ENCODE measurements at places on chromosomes 1 and 21. TPM values are rescaled to one million over a fixed set of nuclear protein-coding genes. Genes with fewer than 3 reads are reported as not detected.

DNA sequence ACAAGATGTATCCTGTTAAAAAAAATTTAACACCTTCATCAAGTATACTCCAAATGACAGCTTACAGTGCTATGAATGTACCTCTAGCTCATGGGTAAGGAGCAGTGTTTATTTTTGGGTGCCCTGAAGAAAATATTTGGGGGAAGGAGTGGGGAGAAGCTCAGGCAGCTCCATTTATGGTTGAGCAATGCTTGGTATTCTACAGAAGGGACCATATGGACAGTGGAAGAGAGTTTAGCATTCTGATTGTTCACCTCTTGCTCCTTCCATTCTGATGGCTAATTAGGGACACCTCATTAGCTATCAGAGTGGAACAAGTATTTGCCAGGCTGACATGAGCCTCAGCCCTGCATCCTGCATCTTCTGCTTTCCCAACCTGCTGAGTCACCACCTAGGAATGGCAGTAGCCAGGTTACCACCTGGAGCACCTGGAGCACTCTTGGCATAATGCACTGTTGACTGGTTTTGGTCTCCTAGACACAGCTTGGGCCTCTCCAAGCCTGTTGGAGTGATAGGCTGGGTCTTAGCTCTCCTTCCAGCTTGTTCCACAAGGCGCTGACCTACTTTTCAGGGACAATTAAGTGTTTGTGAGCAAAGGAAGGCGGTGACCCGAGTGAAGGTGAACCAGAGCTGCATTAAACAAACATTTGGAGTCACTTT is 62.0 kb upstream of the MACF1 start:
- no peaks in the 10 kb centered on the region for H3K27me3 ChIP-seq
- no peak overlapping the region for H3K27ac ChIP-seq
- H3K36me3 ChIP-seq = no peaks in the 10 kb centered on the region
- no peaks in the 10 kb centered on the region for H3K4me1 ChIP-seq
- DNase-seq = no peak

DNA sequence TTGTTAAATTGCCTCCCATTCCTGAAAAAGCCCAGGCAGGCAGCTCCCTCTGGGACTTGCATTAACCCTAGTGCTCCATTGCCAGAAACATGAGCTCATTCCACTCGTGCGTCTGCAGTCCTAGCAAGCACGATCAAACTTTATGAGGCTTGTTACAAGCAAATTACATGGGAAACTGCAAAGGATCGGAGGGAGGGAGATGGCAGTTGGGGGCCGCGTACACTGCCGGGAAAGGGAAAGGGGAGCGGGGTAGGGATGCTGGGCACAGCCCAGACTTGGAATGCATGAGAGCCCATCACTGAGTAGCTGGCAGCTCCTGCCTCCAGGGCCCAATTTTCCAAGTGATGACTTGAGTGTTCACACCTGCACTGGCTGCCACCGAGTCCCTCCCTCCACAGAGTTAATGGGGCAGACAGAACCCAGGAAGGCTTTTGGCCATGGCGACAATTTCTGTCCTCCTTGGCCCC is 169.9 kb downstream of the BRINP2 start:
- no peaks in the 10 kb centered on the region for H3K4me1 ChIP-seq
- no peaks in the 10 kb centered on the region for H3K27me3 ChIP-seq

DNA sequence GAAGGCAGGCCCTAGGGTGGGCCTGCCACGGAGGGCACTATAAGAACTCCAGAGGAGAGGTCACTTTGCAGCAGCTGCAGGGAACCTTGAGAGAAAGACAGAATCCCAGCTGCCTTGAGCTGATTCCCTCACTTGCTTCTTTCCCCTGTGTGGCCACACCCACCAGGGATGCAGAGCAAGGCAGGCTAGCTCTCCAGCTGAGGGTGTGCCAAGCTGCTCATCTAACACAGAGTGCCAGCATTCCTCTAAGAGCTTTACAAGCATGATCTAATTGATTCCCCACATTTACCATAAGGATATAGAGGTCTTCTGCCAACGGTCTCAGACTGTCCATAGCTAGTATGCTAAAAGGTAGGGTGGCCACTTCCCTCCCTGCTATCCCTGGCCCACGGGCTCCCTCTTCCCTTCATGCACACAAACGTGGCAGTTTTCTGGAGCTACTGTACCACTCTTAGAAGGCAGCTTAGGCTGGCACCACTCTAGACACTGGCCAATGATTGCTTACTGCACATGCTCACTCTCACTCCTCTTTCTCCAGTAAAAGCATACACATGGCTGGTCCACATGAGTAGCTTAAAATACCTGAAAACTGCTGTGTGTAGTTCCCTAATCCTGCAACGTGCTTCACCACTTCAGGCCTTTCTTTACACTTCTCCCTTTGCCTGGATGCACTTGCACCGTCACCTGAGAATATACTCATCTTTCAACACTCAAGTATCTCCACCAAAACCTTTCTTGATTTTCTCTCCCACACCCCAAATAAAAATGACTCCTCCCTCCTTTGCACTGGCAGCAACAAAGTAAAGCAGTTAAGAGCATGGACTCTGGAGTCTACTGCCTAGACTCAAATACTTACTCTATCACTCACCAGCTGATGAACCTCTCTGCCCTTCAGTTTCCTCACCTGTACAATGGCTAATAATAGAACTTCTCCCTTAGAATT is 57.7 kb downstream of the DMAP1 start:
- H3K27ac ChIP-seq = no peak overlapping the region
- H3K27me3 ChIP-seq = no peaks in the 10 kb centered on the region
- no peaks in the 10 kb centered on the region for H3K36me3 ChIP-seq
- peaks cover 9% of the 10 kb centered on the region for H3K4me1 ChIP-seq

GRCh38 chr1:212190169-212190568 is 95.0 kb upstream of the PPP2R5A start:
- H3K27ac ChIP-seq = no peak overlapping the region
- H3K36me3 ChIP-seq = no peaks in the 10 kb centered on the region
- DNase-seq = no peak
- no peak overlapping the region for H3K4me3 ChIP-seq
- no peaks in the 10 kb centered on the region for H3K27me3 ChIP-seq

DNA sequence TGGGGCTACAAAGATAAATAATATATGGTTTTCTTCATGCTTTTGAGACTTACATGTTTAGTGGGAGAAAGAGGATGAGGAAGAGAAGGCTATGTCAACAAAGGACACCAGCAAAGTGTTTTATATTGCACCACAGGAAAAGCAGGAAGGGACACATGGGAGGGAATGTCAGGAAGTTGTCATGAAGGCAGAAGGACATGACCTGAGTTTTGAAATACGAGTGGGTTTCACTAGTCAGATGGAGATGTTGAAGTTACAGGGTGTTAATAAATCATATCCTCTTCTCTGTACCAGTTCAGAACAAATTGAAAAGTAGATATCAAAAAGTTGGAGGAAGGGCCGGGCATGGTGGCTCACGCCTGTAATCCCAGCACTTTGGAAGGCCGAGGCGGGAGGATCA is 18.2 kb upstream of the AGO1 start:
- peak overlapping the region; percentile 89 for H3K27ac ChIP-seq
- H3K4me3 ChIP-seq = peak overlapping the region; percentile 53
- H3K36me3 ChIP-seq = no peaks in the 10 kb centered on the region
- H3K27me3 ChIP-seq = no peaks in the 10 kb centered on the region

DNA sequence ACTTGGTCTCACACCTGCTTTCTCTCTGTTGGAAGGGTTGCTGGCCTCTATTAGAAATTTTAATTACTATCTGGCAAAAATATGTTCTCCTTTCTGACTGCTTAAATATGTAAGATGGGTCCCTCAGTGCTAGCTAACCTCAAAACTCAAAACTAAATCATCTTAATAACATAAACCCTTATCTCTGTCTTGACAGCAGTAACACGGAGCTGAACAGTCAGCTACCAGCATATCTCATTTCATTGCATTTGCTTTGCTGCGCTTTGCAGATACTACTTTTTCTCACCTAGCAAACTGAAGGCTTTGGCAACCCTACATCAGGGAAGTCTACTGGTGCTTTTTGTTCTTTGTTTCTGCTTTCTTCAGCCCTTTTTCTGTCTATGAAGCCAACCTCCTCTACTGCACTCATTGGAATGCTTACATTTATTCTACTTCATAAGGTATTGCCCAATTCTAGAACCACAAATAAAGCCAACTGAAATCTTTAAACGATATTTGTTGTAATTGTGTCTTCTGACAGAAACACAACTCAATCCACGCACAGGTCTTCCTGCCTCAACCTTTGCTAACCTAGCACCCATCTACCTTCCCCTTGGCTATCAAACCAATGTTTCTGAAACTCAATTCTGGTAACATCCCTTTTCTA is 95.6 kb downstream of the RERE start:
- DNase-seq = no peak
- H3K27ac ChIP-seq = no peak overlapping the region
- no peaks in the 10 kb centered on the region for H3K36me3 ChIP-seq
- H3K27me3 ChIP-seq = no peaks in the 10 kb centered on the region
- H3K4me3 ChIP-seq = no peak overlapping the region

DNA sequence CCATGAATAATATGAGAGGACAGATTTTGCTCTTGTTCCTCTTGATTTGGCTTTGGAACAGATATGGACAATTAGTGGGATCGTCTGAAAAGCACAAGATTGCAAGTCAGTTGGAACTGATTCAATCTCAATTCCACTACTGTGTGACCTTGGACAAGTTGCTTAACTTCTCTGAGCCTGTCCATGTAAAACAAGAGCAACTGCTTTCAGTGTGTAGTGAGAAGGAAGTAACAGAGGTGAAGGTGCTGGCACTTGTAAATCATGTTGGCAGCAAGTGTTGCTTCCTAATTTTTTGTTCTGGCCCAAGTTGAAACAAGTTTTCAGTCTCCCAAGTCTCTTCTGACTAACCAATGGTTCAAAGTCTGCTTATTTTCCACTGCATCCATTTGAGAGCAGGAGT is 15.3 kb downstream of the INKA2 start:
- H3K27ac ChIP-seq = no peak overlapping the region
- no peak overlapping the region for H3K4me3 ChIP-seq
- H3K4me1 ChIP-seq = peaks cover 26% of the 10 kb centered on the region
- no peaks in the 10 kb centered on the region for H3K27me3 ChIP-seq
- no peak for DNase-seq

DNA sequence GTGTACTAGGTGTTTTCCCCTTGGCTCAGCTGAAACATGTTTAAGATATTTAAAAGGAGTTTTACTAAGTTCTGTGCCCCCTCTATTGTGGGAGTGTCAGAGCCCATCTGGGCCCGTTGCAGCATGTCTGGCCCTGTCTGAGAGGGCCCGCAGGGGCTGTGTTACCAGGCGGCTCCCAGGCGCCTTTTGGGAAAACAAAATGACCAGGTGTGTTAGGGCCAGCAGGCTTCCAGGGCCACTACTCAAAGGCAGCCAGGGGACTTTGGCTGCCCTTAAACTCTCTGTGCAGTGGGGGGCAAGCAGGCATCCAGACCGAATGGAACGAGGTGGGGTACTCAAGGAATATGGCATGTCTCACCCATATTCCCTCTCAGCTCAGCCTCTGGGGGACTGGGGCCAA is 111.7 kb downstream of the KCNN3 start:
- no peaks in the 10 kb centered on the region for H3K36me3 ChIP-seq
- H3K4me1 ChIP-seq = peaks cover 8% of the 10 kb centered on the region
- H3K27me3 ChIP-seq = peaks cover 44% of the 10 kb centered on the region
- no peak overlapping the region for H3K4me3 ChIP-seq
- DNase-seq = no peak

DNA sequence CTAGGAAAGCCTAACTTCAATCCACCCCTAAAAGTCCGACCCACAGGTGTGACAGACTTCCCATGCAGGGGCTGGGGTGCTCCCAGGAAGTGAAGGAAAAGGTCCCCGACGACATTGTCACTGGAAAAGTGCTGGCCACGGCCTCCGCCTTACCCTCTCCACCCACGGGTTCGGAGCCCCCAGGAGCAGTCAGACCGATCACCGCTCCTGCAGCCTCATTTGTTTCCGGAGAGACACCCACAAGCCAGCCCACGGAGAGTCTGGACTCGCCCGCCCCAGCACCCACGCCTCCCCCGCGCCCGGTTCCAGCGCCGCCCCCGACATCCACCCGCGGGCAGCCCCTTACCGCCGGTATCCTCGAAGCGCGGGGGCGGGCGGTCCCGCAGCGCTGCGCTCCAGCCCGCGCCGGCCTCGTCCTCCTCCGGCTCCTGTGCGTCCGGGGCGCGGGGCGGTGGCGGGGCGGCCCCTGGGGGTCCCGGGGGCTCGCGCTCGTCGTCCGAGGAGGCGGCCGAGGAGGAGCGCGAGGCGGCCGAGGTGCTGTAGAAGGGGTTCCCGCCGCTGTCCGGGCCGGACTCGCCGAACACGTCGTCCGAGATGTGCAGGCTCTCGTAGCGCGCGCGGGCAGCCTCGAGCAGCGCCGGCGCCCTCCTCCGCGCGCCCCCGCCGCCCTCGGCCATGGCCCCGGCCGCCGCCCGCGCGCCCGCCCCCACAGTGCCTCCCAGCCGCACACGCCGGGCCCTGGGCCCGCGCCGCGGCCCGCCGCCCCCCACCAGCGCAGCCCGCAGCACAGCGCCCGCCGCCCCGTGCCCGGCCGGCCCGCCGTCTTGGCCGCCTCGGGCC is 660 bp downstream of the PGBD5 start:
- no peaks in the 10 kb centered on the region for H3K4me1 ChIP-seq
- H3K27me3 ChIP-seq = peaks cover 66% of the 10 kb centered on the region
- H3K27ac ChIP-seq = no peak overlapping the region
- no peak for DNase-seq
- peak overlapping the region; percentile 17 for H3K4me3 ChIP-seq

Gene TTC39A
- not detected for polyA plus RNA-seq

Gene RBM11
- not detected for polyA plus RNA-seq

Gene ATP1A4
- 1.00 TPM for polyA plus RNA-seq
